Activated CD4-positive, alpha-beta T cell treated with anti-CD3 and anti-CD28 coated beads, Interleukin-2, amount 10 ng/mL, durations not matched to agents 24 days and 14 days (primary cell): ENCODE measurements at places on chromosomes 16 and 17. TPM values are rescaled to one million over a fixed set of nuclear protein-coding genes. Genes with fewer than 3 reads are reported as not detected.

DNA sequence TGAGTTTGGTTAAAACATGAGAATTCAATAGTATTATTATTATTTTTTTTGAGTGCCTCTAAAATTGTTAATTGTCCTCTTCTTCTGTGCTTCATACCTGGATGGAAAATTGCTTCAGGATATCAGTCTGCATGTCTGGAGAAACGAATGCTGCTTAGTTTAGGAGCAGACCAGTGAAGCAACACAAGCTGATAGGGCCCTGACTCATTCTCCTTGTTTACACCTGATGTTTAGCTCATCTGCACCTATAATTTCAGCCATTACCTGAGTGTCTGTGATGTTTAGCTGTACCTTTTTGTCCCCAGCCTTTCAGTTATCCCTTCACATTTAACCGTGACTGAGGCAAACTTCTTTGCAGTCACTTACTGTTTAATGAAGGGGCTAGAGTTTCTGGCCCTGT, 14.8 kb downstream of the SNTB2 start:
- DNase-seq = no peak

Gene HIC1
- 49.4 and 51.6 TPM in 2 replicates for total RNA-seq

Gene KIF18B
- 42.1 and 42.7 TPM in 2 replicates for total RNA-seq

Gene CTCF
- total RNA-seq = 60.2 and 62.5 TPM in 2 replicates

Gene HOXB1
- not detected in 2 replicates for total RNA-seq

Gene SCNN1G
- not detected in 2 replicates for total RNA-seq
